ENCODE measurements at places on chromosomes 16 and 17. TPM values are rescaled to one million over a fixed set of nuclear protein-coding genes. Genes with fewer than 3 reads are reported as not detected.

DNA sequence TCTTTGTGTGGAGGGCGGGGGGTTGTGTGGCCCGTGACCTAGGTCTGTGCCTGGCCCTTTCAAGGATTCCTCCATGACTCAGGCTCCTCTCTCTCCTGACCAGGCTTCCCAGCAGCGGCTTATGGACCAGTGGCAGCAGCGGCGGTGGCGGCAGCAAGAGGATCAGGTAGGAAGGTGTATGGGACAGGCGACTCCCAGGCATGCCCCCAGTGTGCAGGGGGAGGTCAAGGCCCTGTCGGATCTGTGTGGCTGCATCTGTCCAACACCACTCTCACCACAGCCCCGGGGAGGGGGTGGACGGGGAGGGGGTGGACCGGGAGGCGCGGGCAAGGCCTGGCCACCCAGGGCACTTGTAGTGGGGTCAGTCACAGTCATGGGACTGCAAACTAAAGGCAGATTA lies 93.1 kb downstream of the CCDC182 start:
- no peak for DNase-seq

Gene PRCD
- 0.53 TPM for total RNA-seq

- DNase-seq = peak; percentile 17
Measured at GRCh38 chr17:64938925-64939474, 19.7 kb upstream of the LRRC37A3 start.

- no peak for DNase-seq
Measured at GRCh38 chr17:9259419-9259818, 238.1 kb downstream of the NTN1 start.

Gene TRIM16
- total RNA-seq = 8.2 TPM

GRCh38 chr16:31219154-31219741 lies 2.3 kb upstream of the PYDC1 start:
- DNase-seq = no peak

- no peak for DNase-seq
Measured at GRCh38 chr16:78437352-78437968, 338.0 kb downstream of the WWOX start.

- peak; percentile 72 for DNase-seq
Measured at GRCh38 chr16:87897521-87898505, 28.5 kb upstream of the SLC7A5 start.
